ENCODE measurements at places on chromosomes 16 and 17.

GRCh38 chr17:43979011-43979410 is 25.3 kb upstream of the PYY start:
- H3K27me3 ChIP-seq = no peaks in the 10 kb centered on the region
- H3K27ac ChIP-seq = no peak overlapping the region
- H3K4me1 ChIP-seq = no peaks in the 10 kb centered on the region

GRCh38 chr16:73183611-73184092 is 135.7 kb upstream of the ZFHX3 start:
- no peak overlapping the region for H3K4me3 ChIP-seq
- H3K27me3 ChIP-seq = peaks cover 7% of the 10 kb centered on the region
- H3K36me3 ChIP-seq = no peaks in the 10 kb centered on the region
- no peaks in the 10 kb centered on the region for H3K4me1 ChIP-seq

GRCh38 chr17:35449371-35449931 is 885 bp upstream of the SLFN13 start:
- no peaks in the 10 kb centered on the region for H3K27me3 ChIP-seq
- no peak overlapping the region for H3K27ac ChIP-seq
- H3K4me3 ChIP-seq = no peak overlapping the region
- DNase-seq = no peak

DNA sequence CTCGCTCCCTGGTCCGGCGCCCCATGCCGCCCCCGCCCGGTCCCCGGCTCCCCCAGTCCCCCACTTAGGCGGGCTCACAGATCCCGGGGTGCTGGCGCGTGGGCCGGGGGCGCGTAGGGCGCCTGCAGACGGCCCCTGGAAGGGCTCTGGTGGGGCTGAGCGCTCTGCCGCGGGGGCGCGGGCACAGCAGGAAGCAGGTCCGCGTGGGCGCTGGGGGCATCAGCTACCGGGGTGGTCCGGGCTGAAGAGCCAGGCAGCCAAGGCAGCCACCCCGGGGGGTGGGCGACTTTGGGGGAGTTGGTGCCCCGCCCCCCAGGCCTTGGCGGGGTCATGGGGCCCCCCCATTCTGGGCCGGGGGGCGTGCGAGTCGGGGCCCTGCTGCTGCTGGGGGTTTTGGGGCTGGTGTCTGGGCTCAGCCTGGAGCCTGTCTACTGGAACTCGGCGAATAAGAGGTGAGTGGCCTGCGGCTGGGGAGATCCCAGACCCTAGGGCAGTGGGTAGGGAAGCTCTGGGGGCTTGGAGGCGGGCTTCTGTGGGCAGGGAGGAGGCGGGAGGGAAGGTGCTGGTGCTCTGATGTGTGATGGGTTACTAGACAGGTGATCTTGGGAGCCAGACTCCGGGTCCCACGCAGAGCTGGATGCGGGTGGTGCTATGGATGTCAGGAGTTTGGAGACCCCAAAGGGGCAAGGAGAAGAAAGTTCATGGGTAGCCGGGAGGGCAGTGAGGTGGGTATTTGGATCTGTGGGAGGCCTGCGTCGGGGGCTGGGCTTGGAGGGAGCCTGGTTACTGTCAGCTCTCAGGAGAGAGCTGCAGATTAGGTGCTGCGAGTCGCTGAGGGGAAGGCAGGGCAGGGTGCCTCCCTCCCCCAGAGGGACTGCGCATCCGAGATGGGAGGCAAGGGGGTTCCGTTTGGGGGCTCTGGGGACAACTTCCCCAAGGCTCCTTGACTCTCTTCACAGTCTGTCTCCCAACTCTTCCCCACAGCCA is 560 bp downstream of the EFNB3 start:
- H3K4me1 ChIP-seq = no peaks in the 10 kb centered on the region
- DNase-seq = no peak
- no peak overlapping the region for H3K4me3 ChIP-seq
- H3K27ac ChIP-seq = no peak overlapping the region
- peaks cover 6% of the 10 kb centered on the region for H3K27me3 ChIP-seq

- H3K4me3 ChIP-seq = no peak overlapping the region
- no peaks in the 10 kb centered on the region for H3K4me1 ChIP-seq
- no peaks in the 10 kb centered on the region for H3K36me3 ChIP-seq
- no peak overlapping the region for H3K27ac ChIP-seq
- H3K27me3 ChIP-seq = no peaks in the 10 kb centered on the region
Observed at GRCh38 chr16:12236589-12236988, 260.1 kb downstream of the SNX29 start.

DNA sequence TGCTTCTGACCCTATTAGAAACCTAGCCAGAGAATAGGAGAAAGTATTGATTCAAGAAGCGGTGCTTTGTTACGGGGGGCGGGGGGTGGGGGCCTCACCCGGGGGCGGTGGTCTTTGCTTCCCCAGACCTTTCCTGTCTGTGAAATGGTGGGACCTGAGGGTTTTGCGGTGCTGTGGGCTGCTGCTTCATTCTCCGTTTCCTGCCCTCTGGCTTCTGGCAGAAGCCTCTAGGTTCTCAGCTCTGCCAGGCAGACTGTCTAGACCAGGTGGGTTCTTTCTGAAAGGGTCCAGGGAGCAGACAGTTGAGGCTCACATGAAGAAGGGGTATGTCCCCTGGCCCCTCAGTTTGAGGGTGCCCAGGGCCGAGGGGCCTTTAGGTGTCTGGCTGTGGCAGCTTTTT is 14.0 kb downstream of the GSE1 start:
- H3K4me1 ChIP-seq = no peaks in the 10 kb centered on the region
- no peak overlapping the region for H3K27ac ChIP-seq
- no peak for DNase-seq
- no peaks in the 10 kb centered on the region for H3K27me3 ChIP-seq
- H3K4me3 ChIP-seq = no peak overlapping the region

DNA sequence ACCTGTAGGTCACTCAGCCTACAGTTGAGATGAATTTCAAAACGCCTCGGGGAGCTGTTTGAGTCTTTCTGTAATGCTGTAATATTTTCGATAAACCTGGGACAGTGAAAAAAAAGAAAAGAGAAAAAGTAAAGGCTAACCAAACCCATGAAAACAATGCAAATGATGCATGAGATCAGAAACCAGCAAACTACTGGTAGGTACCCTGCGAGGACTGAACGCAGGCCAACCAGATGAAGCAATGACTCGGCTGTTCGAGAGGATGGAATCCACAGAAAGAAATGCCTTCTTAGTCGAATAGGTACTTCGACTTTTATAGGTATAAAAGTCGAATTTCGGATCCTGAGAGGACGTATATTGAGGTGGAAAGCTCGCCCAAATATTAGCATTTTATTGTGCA is 509 bp upstream of the ATAD5 start:
- H3K27ac ChIP-seq = peak overlapping the region; percentile 85
- H3K4me3 ChIP-seq = peak overlapping the region; percentile 89
- H3K4me1 ChIP-seq = peaks cover 42% of the 10 kb centered on the region
- H3K27me3 ChIP-seq = no peaks in the 10 kb centered on the region

- no peak overlapping the region for H3K4me3 ChIP-seq
- H3K27ac ChIP-seq = no peak overlapping the region
- H3K27me3 ChIP-seq = peaks cover 5% of the 10 kb centered on the region
- no peaks in the 10 kb centered on the region for H3K4me1 ChIP-seq
- H3K36me3 ChIP-seq = no peaks in the 10 kb centered on the region
Observed at GRCh38 chr17:62712171-62712581, 84.7 kb downstream of the MRC2 start.
